ENCODE measurements at places on chromosomes 6 and 20.

- peak; percentile 73 for DNase-seq
Observed at GRCh38 chr6:33604941-33605854, 15.9 kb upstream of the ITPR3 start.

GRCh38 chr6:5107341-5107740, 22.2 kb downstream of the PPP1R3G start:
- DNase-seq = no peak

DNA sequence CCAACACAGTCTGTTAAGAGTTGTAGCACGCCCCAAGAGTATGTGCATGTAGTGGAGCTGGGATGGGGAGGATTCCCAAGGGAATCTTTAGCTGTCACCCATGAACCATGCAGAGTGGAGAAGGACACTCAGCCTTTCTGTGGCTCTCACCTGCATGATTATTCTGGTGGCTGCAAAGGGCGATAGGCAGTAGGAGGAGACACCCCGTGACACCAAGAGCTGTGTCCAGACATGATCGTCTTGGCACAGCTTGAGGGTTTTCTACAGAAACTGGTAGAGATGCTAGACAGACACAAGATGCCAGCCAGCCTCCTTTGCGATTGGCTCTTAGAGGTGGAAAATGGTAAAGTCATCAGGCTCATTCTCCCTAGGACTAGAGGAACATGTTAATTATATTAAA, 3.1 kb upstream of the CSE1L start:
- DNase-seq = no peak

DNA sequence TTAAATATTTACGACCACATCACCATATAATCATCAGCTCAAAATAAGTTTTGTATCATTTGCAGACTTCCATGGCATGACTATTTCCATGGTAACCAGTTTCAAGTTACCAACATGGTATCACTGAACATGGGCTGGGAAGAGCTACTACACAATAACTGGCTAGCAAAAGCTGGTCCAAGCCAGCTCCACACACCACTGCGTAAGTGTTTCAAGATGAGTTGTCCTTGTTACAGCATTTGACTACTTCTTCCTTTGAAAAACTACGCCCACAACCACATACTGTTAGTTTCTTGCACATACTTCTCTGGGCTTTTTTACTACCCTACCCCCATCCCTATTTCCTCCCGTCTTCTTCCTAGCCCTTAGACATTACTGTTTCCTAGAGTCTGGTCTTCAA, 8.5 kb downstream of the CD164 start:
- DNase-seq = no peak

GRCh38 chr6:75815756-75816155, 66.7 kb downstream of the MYO6 start:
- peak; percentile 6 for DNase-seq

GRCh38 chr6:75431379-75431778, 62.2 kb downstream of the FILIP1 start:
- DNase-seq = no peak

GRCh38 chr6:89436226-89436625, 3.3 kb downstream of the ANKRD6 start:
- peak; percentile 12 for DNase-seq

GRCh38 chr6:167711768-167712730, 114.7 kb upstream of the AFDN start:
- DNase-seq = no peak

DNA sequence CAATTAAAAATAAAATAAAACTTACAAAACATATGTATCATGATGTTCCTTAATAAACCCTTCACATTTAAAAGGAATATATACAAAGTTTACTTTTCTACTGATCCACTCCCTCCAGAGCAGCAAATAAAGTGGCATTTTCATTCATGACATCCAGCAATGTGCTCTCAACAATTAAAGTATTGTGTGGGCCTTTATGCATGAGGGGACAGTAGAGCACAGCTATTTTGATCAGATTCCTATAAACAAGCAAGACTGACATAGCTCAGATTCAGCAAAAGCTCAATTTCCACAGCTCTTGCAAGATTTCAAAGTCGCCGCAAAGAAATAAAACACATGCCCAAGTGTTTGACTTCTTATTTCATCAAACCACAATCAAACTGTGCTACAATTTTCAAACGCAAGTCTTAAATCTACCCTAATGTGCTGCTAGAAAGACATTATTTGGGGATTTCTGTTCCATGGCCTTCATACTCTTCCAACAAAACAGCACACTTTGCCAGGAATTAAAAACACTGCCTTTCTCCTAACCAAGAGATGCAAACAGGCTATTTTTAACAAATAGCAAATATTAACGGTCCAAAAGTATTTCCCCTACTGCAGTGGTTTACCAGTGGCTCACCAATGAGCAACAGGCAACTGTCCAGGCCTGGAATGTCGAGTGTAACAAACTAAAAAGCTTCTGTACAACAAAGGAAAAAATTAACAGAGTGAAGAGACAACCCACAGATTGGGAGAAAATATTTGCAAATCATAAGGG, 52.3 kb downstream of the MBOAT1 start:
- DNase-seq = no peak

- peak; percentile 91 for DNase-seq
Observed at GRCh38 chr6:145814501-145815308, at the start of gene FBXO30. FBXO30 (minus strand) TSS chr6:145814795; CDS start chr6:145806405, 8,390 bp downstream.

DNA sequence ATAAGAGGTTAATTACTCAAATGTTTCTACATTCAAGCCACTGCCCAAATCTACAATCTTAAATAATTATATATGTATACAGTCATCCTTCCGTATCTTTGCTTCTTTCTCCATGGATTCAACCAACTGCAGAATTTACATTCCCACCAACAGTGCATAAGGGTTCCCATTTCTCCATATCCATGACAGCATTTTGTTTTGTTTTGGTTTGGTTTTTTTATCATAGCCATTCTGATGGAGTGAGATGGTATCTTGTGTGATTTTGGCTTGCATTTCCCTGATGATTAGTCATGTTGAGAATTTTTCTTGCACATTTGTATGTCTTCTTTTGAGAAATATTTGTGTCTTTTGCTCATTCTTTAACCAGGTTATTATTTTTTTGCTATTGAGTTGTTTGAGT, 198.5 kb downstream of the C6orf118 start:
- no peak for DNase-seq

GRCh38 chr6:148249160-148249559, 93.5 kb upstream of the SASH1 start:
- DNase-seq = no peak

- DNase-seq = peak; percentile 27
Observed at GRCh38 chr6:119669221-119669620, 319.7 kb upstream of the MAN1A1 start.

GRCh38 chr6:106086814-106087175, 659 bp downstream of the PRDM1 start:
- no peak for DNase-seq

- DNase-seq = no peak
Observed at GRCh38 chr6:107401573-107401972, 57.8 kb downstream of the PDSS2 start.

DNA sequence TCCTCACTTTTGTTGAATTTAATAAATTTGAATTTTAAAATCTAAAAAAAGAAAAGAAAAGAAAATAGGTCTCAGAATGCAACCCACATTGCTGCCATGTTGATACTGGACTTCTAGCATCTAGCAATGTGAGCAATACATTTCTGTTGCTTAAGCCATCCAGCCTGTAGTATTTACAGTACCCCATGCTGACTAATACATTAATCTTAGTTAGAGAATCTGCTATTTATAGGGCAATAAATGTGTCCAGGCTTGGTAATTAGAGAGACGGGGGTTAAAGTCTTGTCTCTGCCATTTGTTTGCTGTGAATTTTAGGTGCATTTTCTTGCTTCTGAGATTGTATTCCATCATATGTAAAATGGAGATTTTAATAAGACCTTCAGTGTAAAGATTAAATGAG, 471.3 kb downstream of the DHX35 start:
- no peak for DNase-seq

DNA sequence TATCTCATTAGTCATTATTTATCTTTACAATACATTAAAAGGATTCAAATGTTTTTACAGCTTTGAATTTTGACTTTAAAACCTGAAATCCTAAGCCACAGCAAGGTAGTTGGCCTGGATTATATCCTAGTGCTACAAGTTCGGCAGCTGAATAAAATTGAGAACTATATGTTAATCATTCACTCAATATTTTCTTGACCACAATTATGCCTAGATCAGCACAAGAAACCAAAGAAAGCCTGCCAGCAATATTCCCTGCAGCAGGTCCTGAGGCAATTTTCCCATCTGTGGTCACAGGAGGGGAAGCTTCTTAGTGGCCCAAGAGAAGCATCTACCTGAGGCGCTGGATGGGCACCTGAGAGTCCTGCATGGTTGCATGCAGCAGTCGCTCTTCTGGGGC, 183.5 kb downstream of the GMDS start:
- DNase-seq = no peak

DNA sequence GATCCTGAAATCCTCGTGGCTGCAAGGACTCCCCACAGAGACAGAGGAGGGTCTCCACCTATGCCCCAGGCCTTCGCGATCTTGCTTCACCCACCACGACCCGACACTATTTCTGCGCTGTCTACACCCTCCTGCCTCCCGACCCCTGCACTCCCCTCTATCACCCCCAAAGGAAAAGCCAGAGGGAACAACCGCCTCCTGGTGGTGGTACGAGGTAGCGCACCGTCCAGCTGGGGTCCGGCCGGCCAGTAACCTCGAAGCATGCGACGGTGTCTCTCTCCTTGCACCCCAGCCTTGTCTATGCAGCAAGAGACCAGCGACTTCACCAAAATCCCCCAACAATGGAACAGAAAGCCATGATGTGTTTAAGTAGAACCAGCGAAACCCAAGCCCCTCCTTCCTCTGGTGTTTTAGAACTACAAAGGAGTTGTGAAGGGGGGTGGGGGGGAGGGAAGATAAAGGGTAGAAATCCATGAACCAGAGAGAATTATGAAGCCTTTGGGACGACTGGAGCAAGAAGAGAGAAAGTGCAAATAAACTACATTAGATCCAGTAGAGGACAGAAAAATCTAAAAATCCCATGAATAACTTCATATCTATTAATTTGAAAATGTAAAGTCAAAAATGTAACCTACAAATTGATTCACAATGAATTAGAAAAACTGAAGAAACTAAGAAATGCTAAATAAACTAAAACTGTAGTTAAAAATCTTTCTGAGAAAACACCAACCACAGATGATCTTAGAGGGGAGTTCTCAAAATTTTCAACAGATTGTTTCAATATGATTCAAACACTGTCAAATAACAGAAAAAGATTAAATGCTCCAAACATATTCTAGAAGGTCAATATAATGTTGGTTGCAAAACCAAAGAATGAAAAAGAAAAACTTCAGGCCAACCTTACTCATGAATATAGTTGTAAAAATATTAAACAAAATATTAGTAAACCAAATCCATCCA, 168.0 kb downstream of the CDK19 start:
- DNase-seq = no peak

DNA sequence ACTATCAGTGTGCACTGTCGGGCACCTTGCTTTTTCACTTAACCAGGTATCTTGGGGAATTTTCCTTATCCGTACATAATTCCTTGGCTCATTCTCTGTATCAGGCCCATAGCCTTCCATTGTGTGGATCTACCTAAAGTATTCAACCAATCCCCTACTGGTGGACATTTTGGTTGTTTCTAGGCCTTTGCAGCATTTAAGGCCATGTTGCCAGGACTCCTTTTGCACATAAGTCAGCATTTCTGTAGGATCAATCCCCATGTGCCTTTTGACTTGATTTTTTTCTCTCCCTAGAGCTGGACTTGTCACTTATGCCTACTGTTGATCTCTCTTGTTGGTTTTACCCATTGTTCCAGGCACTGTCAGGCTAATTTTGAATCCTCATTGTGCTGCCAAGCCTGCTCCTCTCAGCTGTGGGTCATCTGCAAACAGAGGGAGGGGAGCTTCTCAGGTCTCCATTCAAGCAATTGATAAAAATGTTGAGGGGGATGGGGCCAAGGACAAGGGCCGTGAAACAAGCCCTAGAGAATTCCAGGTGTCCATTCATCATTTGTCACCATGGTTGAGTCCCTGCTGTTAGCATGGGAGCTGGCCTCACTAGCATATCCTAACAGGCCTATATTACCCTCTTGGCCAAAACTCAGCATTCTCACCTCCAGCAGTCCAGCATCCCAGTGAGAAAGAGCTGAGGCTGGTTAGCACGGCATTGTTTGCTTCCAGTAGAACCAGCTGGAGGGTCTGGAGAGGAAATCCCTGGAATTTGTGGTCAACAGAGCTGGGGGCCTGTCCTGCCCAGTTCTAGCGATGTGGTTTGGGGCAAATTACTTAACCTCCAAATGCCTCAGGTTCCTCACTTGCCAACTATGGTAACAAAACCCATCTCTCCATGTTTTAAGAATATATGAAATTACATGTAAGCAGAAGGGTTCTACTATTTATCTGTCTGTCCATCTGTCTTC, 178.4 kb downstream of the MRPL14 start:
- no peak for DNase-seq

DNA sequence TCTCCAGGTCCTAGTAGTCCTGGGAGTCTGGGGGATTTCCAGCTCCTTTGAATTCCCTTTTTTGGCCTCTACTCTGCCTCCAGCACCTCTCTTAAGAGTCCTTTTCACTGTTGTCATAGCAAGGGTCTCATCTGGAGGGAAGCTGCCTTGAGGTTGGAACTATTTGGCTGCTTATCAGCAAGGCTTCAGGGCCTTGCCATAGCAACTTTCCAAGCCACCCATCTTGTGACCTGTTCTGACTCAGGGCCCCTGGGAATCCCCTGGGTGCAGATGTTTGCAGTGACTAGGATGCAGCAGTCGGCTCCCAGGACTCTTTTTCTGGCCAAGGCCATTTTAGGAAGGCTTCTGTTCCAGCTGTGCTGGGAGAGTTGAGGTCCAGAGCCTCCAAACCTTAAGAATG, 12.4 kb downstream of the PKIG start:
- peak; percentile 76 for DNase-seq

DNA sequence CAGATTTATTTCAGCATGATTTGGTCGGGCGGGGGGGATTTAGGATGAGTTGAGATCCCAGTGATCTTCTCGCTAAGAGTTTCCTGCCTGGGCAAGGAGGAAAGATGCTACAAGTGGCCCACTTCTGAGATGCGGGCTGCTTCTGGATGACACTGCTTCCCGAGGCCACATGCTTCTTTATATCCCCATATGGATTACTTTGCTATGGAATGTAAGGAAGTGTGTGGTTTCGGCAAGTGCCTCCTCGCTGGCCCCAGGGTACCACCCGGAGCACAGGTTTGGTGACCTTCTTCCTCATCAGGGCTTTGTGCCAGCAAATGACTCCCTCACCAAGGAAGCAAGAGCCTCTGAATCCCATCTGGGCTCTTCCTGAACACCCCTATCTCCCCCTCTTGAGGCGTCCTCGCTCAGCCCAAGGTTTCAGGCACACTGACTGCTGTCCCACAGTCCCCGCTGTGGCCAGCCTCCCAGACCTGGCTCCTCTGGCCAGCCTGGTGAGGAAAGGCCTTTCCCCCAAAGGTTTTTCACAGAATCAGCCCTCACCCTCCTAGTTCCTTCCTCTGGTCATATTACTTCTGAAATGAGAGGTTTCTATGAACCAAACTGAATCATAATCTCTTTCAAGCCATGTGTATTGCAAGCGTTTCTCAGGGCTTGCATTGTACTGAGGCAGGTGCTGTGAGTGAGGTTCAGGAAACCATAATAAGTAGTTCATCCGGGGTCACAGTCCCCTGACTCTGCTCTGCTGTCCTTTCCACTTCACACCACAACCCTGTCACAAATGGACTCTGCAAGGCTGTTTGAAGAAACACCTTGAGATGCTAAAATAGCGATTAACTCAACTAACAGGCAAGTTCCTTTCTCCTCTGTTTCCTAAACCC, 41.7 kb upstream of the IL17A start:
- no peak for DNase-seq
